ENCODE measurements at places on chromosomes 1 and 21. TPM values are rescaled to one million over a fixed set of nuclear protein-coding genes. Genes with fewer than 3 reads are reported as not detected.

Gene F3
- 59.4 TPM for total RNA-seq

Gene CFHR1
- not detected for total RNA-seq

Gene NOS1AP
- not detected for total RNA-seq

Gene IFI44L
- 4.6 TPM for total RNA-seq

Gene CR1L
- not detected for total RNA-seq

Gene LIN9
- total RNA-seq: 1.7 TPM

Gene S100A1
- not detected for total RNA-seq

Gene LYPLA2
- total RNA-seq: 29.3 TPM

Gene RNF223
- total RNA-seq: not detected
